CD4-positive, alpha-beta T cell (primary cell): ENCODE measurements at places on chromosomes 5 and 9.

DNA sequence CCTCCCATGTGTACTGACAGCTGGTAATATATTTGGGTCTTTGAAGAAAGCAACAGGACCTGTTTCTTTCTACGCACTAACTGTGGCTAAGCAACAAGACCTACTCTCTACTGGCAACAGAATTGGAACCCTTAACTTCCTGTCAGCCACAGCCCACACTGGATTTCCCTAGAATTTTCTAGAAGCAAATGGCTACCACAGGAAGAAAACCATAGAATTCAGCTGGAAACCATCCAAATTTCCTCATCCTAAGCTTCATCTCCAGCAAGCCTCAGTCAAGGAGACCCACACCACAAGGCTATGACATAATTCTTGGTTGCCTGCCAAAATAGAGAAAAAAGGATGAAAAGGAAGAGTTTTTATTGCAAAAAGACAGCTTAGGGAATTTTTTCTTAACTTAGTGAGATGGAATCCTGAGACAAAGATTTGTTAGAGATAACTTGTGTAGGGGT, 171.8 kb upstream of the TNC start:
- H3K27me3 ChIP-seq, result peaks cover 7% of the 10 kb centered on the region
- DNase-seq, result no peak
- no peaks in the 10 kb centered on the region for H3K4me1 ChIP-seq

GRCh38 chr9:87237336-87237735, 260.3 kb upstream of the DAPK1 start:
- H3K36me3 ChIP-seq, result no peaks in the 10 kb centered on the region
- H3K4me3 ChIP-seq, result no peak overlapping the region
- no peak for DNase-seq
- H3K27ac ChIP-seq, result no peak overlapping the region
- no peaks in the 10 kb centered on the region for H3K4me1 ChIP-seq

DNA sequence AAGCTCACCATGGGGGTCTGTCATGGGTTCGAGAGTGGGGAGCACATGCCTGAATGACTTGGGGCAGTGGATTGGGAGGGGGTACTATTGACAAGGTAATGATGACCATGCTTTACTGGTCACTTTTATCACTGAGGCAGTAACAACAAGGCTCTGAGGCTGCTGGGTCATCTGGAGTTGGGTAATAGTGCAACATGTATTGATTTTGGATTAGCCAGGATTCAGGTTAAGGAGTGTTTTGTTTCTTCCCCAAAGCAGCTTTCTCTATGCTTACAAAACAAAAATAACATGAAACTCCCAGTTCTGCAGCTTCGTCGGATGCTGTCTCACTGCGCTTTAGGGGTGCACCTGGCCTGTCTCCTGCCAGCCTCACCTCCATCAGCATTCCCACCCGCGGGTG, 155.3 kb downstream of the GADD45G start:
- H3K4me3 ChIP-seq, result no peak overlapping the region
- H3K27ac ChIP-seq, result no peak overlapping the region
- no peaks in the 10 kb centered on the region for H3K36me3 ChIP-seq
- no peaks in the 10 kb centered on the region for H3K27me3 ChIP-seq

GRCh38 chr5:73630765-73631164, 4.8 kb downstream of the ARHGEF28 start:
- no peak overlapping the region for H3K27ac ChIP-seq
- peaks cover 41% of the 10 kb centered on the region for H3K27me3 ChIP-seq
- H3K4me3 ChIP-seq, result no peak overlapping the region
- no peaks in the 10 kb centered on the region for H3K36me3 ChIP-seq
- peaks cover 6% of the 10 kb centered on the region for H3K4me1 ChIP-seq

GRCh38 chr5:137753691-137754187, 424 bp downstream of the HNRNPA0 start:
- H3K36me3 ChIP-seq, result peaks cover 2% of the 10 kb centered on the region
- H3K4me3 ChIP-seq, result peak overlapping the region; percentile 97
- DNase-seq, result no peak
- H3K27ac ChIP-seq, result peak overlapping the region; percentile 100

GRCh38 chr5:55037046-55037771, 13.2 kb downstream of the GZMK start:
- peak; percentile 34 for DNase-seq
- H3K27ac ChIP-seq, result peak overlapping the region; percentile 64
- H3K27me3 ChIP-seq, result no peaks in the 10 kb centered on the region
- H3K4me1 ChIP-seq, result peaks cover 15% of the 10 kb centered on the region

DNA sequence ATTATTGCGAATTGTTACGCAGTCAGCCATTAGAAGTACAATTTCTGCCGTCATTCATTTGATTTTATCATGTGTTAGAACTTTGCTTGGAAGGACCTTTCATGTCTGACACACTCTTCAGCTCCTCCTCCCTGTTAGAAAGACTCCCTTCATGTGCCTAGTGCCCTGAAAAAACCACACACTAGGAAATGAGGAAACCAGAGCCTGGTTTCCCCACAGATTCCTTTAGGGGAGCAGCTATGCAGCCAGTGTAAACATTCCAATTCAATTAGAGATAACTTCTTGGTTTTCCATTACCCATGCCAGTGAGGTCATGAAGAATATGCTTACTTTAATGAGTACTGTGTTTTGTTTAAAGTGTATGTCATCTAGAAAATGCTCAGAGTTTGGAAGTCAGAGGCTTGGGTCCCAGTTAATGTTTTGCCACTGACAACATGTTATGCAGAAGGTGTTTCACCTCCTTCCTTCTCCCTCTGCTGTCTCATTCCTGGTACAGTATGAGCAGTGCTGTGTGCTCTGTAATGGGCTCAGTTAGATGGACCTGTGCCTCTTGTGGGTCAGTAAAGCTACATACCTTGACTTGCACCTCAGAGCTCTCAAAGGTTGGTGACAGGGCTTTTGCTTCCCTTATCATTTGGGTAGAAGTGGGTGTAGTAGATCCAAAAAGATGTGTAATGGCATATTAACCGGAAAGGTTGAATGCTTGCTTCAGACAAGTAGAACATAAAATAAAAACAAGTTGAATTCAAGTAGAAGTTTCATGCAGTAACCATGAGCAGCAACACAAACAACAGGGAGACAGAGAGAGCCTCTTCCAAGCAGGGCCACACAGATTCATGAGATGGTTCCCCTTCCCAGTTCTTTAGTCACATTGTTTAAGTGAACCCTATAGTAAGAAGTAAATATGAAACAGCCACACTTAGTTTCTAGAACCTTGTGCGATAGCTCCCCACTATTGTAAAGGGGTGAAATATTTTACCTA, 52.6 kb upstream of the TNFAIP8 start:
- H3K27ac ChIP-seq, result peak overlapping the region; percentile 54
- peaks cover 4% of the 10 kb centered on the region for H3K36me3 ChIP-seq
- H3K4me3 ChIP-seq, result no peak overlapping the region

GRCh38 chr5:157606046-157606445, 30.5 kb upstream of the ADAM19 start:
- H3K27ac ChIP-seq, result no peak overlapping the region
- peaks cover 67% of the 10 kb centered on the region for H3K4me1 ChIP-seq
- no peaks in the 10 kb centered on the region for H3K27me3 ChIP-seq
- DNase-seq, result no peak

GRCh38 chr5:141050622-141051520, at the start of gene PCDHB1:
Gene PCDHB1 (plus strand): TSS chr5:141051374. CDS start chr5:141051471, 97 bp downstream.
- peaks cover 33% of the 10 kb centered on the region for H3K27me3 ChIP-seq
- H3K4me1 ChIP-seq, result peaks cover 5% of the 10 kb centered on the region
- no peaks in the 10 kb centered on the region for H3K36me3 ChIP-seq
- no peak within 1 kb of the TSS for H3K27ac ChIP-seq
- peak within 1 kb of the TSS; percentile 15 for H3K4me3 ChIP-seq
- DNase-seq, result no peak

- H3K27ac ChIP-seq, result no peak overlapping the region
- no peak for DNase-seq
- H3K4me3 ChIP-seq, result no peak overlapping the region
These were observed 65.3 kb downstream of the RASEF start for GRCh38 chr9:82997476-82998140.

GRCh38 chr9:20139763-20140290, 351.0 kb upstream of the SLC24A2 start:
- H3K27me3 ChIP-seq, result no peaks in the 10 kb centered on the region
- H3K36me3 ChIP-seq, result no peaks in the 10 kb centered on the region
- DNase-seq, result no peak
- H3K27ac ChIP-seq, result no peak overlapping the region

- peak within 1 kb of the TSS; percentile 88 for H3K27ac ChIP-seq
- H3K4me3 ChIP-seq, result peak within 1 kb of the TSS; percentile 79
- H3K27me3 ChIP-seq, result no peaks in the 10 kb centered on the region
- peaks cover 31% of the 10 kb centered on the region for H3K4me1 ChIP-seq
- H3K36me3 ChIP-seq, result peaks cover 41% of the 10 kb centered on the region
These were observed at the start of gene EIF4EBP3 for GRCh38 chr5:140547508-140548299. Gene EIF4EBP3 (plus strand): TSS chr5:140547662. CDS start chr5:140547738, 76 bp downstream.

- H3K4me1 ChIP-seq, result no peaks in the 10 kb centered on the region
- no peaks in the 10 kb centered on the region for H3K36me3 ChIP-seq
- H3K27me3 ChIP-seq, result no peaks in the 10 kb centered on the region
- H3K27ac ChIP-seq, result no peak overlapping the region
- no peak for DNase-seq
These were observed 23.8 kb downstream of the MORN5 start for GRCh38 chr9:122183501-122183900.

DNA sequence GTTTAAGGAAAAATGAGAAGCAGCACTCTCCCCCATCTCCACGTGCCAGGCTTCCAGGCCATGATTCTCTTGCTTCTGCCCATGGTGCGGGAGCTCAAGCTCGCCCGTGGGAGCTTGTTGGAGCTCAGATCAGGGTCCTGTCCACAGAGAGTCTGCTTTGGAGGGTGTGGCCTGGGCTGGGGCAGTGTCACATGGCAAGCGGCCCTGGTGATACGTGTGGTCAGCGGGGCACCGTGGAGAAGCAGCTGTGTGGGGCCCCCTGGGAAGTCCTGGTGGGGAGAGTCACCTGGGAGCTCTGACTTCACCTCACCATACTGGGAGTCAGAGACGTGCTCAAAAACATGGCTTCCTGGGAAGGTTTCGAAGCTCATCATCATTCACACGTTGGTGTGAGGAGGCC, 275.3 kb downstream of the GADD45G start:
- no peaks in the 10 kb centered on the region for H3K27me3 ChIP-seq
- H3K36me3 ChIP-seq, result no peaks in the 10 kb centered on the region
- H3K4me1 ChIP-seq, result no peaks in the 10 kb centered on the region

GRCh38 chr5:72607381-72607780, 100.2 kb upstream of the ZNF366 start:
- H3K4me1 ChIP-seq, result no peaks in the 10 kb centered on the region
- no peak overlapping the region for H3K4me3 ChIP-seq
- no peak for DNase-seq
- no peaks in the 10 kb centered on the region for H3K36me3 ChIP-seq

- no peaks in the 10 kb centered on the region for H3K36me3 ChIP-seq
- no peaks in the 10 kb centered on the region for H3K27me3 ChIP-seq
- DNase-seq, result no peak
These were observed 367.2 kb downstream of the MLLT3 start for GRCh38 chr9:20255052-20255451.

DNA sequence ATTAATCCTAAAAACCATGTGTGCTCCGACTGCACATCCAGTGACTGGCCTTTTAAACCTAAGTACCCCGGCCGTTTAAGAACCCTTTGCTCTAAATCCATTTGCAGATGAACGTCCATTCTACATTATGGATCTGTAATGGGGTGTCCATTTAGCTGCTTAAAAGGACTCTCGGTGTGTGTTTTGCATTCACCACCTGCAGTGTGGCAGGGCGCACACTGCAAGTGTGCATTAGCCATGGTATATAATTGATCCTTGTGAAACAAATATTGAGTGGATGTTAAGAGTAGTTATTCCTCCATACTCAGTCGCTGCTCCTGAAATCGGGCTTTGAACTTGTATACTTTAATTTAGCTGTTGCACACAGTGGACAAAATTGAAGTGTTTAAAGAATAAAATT, 190.1 kb upstream of the WWC1 start:
- H3K36me3 ChIP-seq, result no peaks in the 10 kb centered on the region
- no peak for DNase-seq
- H3K4me3 ChIP-seq, result no peak overlapping the region

- no peak for DNase-seq
- H3K4me3 ChIP-seq, result peak overlapping the region; percentile 21
- H3K36me3 ChIP-seq, result no peaks in the 10 kb centered on the region
- peaks cover 34% of the 10 kb centered on the region for H3K4me1 ChIP-seq
These were observed 207.7 kb downstream of the MEF2C start for GRCh38 chr5:88675168-88675707.

DNA sequence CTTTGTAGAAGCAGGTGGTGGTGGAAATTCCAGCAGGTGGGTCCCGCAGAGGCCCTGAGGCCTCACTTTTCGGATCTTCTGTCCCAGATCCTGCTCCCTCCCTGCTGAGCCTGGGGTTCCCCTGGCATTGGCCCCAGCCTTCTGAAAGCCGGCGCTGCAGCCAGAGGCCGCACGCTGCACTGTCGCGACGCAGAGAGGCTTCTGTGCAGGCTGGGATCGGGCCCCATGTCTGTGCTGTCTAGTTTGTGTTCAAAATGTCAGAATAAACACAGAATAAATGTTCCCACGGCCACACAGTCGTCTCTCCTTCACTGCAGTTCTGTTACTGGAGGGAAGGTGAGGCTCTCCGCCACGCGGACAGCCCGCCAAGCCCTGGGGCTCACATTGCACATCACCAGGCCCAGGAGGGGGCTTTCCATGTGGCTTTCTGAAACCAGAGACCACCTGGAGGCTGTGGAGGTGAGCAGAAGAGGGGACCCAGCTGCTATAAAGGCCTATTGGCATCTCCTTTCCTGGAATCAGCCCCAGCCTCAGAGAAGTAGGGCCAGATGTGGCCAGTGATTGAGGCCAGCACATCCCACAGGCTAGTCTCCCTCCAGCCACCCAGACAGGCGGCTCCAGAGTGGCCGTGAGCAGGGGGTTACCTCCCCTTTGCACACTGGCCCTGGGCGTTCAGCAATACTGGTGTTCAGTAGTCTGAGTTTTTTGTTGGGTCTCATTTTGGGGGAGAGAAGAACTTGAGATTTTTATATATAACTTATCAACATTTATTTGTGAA, 46.5 kb downstream of the USP20 start:
- peaks cover 55% of the 10 kb centered on the region for H3K4me1 ChIP-seq
- H3K27ac ChIP-seq, result no peak overlapping the region
- peaks cover 10% of the 10 kb centered on the region for H3K36me3 ChIP-seq

- no peaks in the 10 kb centered on the region for H3K36me3 ChIP-seq
- no peaks in the 10 kb centered on the region for H3K4me1 ChIP-seq
- no peak for DNase-seq
- H3K27ac ChIP-seq, result no peak overlapping the region
- H3K27me3 ChIP-seq, result no peaks in the 10 kb centered on the region
These were observed 7.8 kb upstream of the SOX30 start for GRCh38 chr5:157659868-157660660.

DNA sequence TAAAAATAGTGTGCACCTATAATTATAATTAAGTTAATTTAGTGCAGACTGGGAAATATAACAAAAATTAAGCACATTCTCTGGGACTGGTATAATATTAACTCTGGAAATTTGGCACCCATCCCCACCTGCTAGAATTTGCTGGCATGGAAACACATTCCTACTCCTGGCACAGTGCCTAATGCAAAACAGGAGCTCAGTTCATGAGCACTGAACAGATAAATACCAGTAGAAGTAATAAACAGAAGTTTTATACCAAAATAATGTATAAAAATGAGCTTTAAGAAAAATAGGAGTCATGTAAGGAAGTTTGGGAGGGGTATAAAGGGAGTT, 23.7 kb upstream of the NPR3 start:
- no peaks in the 10 kb centered on the region for H3K36me3 ChIP-seq
- H3K4me3 ChIP-seq, result no peak overlapping the region
- no peak for DNase-seq
- no peaks in the 10 kb centered on the region for H3K4me1 ChIP-seq
- no peaks in the 10 kb centered on the region for H3K27me3 ChIP-seq

- H3K4me1 ChIP-seq, result no peaks in the 10 kb centered on the region
- no peak within 1 kb of the TSS for H3K27ac ChIP-seq
- no peaks in the 10 kb centered on the region for H3K36me3 ChIP-seq
- no peak within 1 kb of the TSS for H3K4me3 ChIP-seq
- no peak for DNase-seq
- H3K27me3 ChIP-seq, result peaks cover 26% of the 10 kb centered on the region
These were observed at the start of gene FBXL7 for GRCh38 chr5:15499528-15500324. Gene FBXL7 (plus strand): TSS chr5:15500180.
